Cerebellar cortex (tissue), 1 donor: ENCODE measurements at places on chromosomes 4 and X.

DNA sequence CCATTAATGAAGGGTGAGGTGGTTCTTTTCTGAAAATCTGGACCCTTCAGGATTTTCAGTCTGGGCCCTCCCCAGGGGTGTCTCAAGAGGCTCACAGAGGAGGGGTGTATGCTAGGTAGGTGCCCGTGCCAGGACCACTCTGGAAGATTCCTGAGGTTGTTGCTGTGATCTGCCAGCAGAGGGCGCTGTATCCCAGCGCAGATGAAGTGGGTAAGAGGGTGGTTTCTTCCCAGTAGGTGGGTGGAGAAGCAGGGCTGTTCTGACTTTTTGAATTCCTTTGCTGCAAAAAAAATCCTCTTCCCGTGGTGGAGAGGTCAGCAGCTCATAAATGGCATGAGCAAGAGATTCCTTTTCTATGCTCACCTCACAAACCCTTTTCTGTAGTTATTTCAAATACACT, 51.1 kb downstream of the SCML1 start:
- peak; percentile 39 for DNase-seq

DNA sequence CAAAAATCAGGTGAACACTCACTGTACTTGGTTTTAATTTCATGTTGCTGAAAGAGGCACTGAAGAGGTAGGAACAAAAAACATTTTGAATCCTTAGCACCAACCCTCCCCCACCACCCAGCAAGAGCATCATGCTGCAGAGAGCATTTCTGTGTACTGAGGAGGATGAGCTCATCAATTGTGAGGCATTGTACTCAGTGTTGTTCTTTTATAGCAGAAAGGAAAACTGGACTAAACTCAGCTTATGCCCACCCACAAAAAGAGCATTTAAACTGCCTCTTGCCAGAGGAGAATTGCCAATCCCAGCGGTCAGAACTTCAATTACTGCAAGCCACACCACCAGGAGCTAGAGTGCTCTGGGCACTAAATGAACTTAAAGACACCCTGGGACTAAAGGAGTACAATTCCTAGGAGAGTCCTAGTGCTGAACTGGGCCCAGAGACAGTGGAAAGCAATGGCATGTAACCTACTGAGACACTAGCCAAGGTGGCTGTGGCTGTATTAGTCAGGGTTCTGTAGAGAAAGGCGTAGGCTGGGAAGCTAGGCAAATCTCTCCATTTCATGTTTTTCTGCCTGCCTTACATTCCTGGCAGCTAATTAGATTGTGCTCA, 280.7 kb upstream of the KLHL4 start:
- DNase-seq: no peak

GRCh38 chr4:61318431-61318830, 118.3 kb downstream of the ADGRL3 start:
- no peak for DNase-seq

GRCh38 chrX:122913134-122913533, 270.9 kb upstream of the GRIA3 start:
- DNase-seq: no peak

GRCh38 chr4:1693131-1693896, 9.2 kb upstream of the FAM53A start:
- peak; percentile 87 for DNase-seq

DNA sequence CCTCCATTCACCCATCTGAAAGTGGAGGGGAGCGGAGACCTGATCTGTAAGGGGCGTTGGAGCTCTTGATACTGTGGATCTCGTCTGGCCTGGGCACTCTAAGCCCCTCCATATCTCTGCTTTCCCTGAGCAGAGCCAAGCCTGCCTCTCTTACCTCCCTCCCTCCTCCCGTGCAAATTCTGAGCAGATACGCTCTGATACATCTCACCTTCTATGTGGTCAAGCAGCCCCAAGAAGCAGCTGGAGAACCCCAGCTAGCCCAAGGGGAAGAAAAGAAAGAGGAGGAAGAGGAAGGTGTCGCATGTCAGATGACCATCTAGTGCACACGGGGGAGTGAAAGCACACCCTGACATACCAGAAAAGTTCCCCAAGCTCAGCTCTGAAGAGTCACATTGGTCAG, 1.9 kb upstream of the DGAT2L6 start:
- DNase-seq: no peak

DNA sequence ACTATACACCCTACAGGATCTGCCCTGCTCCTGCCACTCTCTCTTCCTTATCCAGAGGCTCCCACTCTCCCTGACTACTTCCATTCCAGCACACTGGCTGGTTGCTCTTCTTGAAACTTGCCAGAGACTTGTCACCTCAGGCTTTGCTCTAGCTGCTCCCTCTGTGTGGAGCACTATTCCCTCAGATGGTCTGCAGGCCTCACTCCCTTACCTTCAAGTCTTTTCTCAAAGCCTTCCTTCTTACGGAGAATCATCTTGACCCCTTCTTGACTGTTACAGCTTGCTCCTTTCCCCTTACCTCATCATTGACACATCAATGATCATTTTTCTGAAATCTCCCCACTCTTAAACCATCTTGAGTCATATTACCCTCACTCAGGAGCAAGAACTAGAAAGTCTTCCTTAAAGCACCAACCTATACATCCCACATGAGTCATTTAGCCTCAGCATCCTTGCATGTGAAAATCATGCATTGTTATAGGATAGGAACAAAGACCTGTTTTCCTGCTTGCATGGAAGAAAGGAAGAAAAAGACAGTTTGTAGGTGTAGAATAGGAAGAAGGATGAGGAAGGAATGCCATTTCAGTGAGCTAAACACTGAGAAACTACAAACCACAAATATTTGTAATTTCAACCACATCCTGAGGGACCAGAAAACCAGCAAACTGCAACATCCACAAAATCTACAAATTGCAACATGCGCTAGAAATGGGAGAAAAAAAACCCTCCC, 55.7 kb downstream of the ANTXR2 start:
- no peak for DNase-seq

GRCh38 chr4:182975806-182976205, 58.6 kb upstream of the DCTD start:
- no peak for DNase-seq

- DNase-seq: no peak
Observed at GRCh38 chrX:119708936-119709335, 16.0 kb upstream of the SEPTIN6 start.

DNA sequence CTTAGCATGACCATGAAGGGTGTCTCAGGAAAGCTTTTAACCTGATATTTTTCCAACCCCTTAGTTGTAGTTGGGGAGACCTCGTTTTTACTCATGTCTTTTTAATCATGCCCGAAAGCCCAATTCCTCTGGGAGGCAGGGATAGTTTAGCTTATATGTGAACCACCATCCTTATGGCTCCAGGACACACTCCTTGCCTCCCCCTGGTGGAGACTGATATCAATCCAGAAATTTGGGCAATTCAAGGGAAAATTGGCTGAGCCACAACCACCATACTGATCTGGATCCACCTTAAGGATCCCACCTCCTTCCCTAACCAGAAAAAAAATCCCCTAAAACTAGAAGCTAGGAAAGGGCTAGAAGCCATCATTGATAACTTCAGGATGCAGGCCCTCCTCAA, 13.4 kb upstream of the COL25A1 start:
- DNase-seq: no peak

DNA sequence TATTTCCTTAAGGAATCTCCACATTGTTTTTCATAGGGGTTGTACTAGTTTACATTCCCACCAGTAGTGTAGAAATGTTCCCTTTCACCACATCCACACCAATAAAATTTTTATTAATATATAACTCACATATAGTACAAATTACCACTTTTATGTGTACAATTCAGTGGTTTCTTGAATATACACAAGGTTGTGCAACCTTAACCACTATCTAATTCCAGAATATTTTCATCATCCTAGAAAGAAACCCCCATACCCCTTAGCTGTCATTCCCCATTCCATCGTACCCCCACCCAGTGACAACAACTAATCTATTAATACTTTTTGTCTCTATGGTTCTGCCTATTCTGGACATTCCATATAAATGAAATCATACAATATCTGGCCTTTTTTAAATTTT, 108.3 kb upstream of the USP9X start:
- no peak for DNase-seq

- no peak for DNase-seq
Observed at GRCh38 chr4:19803406-19803805, 448.3 kb upstream of the SLIT2 start.

DNA sequence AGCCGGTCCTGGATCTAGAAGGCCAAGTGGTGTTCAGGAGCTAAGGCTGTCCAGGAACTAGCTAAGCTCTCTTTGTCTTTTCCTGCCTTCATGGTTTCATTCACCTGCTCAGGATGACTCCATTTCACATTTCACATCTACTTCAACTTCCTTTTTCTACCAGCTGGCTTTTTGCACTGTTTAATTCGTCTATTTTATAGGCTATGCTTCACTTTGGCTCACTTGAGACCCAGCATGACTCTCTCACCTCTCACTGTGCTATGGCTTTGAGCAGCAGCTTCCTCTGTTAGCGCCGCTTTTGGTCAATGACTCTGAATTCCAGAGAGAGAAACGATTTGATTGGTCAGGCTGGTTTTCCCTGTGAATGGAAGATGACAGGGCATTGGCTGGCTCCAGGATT, 213.5 kb upstream of the CLNK start:
- DNase-seq: no peak

GRCh38 chr4:4387531-4388310, 819 bp downstream of the NSG1 start:
- peak; percentile 52 for DNase-seq

DNA sequence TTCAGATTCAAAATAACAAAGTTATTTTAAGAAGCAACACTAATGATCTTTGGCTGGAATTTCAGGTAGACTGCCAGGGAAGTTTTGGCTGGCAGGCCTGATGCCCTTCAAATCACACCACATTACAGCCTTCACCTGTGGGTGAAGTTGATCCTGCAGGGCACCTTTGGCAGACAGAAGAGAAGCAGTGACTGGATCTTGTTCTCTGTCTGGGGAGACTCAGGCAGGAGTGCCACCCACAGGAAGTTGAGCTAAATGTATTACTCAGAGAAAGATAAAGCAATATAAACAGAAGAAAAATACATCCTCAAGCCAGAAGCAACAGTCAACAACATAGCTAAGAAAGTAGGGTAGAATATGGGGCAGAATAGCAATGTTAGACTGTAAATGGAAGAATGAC, 12.8 kb upstream of the CFAP299 start:
- DNase-seq: peak; percentile 41

DNA sequence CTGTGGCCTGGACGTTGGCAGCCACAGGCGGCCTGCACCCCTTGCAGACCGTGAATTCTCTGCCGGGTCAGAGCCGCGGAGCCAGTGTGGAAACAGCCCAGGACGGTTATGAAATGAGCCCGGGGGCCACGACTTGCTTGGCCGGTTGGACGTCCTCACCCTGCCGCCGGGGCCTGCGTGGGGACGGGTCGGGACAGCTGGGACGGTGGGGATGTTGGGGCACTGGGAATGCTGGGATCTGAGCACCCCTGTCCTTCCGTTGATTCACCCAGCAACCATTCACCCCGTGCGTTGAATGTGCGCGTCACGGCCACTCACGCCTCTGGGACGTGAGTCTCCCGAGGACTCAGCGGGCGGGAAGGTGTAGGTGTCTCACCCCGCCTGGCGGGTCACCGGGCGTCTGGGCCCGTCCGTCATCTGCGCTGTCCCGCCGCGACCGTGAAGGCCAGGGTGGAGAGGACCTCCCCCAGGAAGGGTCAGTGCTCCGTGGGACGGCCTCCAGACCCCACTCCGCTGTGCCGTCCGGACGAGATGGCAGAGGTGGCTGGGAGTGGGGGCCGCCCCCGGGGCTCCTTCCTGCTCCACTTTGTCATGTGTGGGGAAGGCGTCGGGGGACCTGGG, 4.5 kb upstream of the PLCXD1 start:
- DNase-seq: no peak

GRCh38 chrX:45140812-45141211, 59.9 kb downstream of the DIPK2B start:
- no peak for DNase-seq

- DNase-seq: no peak
Observed at GRCh38 chr4:8235224-8235623, 34.3 kb upstream of the HTRA3 start.

- no peak for DNase-seq
Observed at GRCh38 chr4:165813606-165814005, 59.4 kb upstream of the TLL1 start.

GRCh38 chrX:24424948-24425347, 40.1 kb upstream of the PDK3 start:
- DNase-seq: no peak

DNA sequence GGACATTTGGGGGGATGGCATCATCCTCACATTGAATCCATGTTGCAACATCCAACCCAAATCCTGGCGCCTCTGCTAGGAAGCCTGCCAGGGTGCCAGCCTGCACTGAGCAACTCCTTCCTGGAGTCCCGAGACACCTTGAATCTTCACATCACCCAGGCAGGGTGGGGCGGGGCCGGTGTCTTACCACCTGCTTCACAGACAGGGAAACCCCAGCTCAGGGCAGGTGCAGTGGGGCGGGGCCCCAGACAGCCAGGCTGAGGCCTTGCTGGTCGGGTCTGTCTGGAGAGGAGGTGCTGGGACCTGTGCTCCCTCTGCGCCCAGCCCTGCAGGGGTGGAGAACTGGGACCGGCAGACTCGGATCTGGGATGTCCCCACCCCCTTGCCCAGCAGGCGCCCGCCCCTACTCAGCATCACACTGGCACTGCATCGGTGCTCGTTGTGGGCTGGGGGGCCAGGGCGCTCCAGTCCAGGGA, 31.5 kb upstream of the HTRA3 start:
- DNase-seq: no peak

- DNase-seq: no peak
Observed at GRCh38 chr4:148540622-148541326, 98.6 kb upstream of the NR3C2 start.

- no peak for DNase-seq
Observed at GRCh38 chr4:71415491-71415890, 76.7 kb downstream of the SLC4A4 start.

DNA sequence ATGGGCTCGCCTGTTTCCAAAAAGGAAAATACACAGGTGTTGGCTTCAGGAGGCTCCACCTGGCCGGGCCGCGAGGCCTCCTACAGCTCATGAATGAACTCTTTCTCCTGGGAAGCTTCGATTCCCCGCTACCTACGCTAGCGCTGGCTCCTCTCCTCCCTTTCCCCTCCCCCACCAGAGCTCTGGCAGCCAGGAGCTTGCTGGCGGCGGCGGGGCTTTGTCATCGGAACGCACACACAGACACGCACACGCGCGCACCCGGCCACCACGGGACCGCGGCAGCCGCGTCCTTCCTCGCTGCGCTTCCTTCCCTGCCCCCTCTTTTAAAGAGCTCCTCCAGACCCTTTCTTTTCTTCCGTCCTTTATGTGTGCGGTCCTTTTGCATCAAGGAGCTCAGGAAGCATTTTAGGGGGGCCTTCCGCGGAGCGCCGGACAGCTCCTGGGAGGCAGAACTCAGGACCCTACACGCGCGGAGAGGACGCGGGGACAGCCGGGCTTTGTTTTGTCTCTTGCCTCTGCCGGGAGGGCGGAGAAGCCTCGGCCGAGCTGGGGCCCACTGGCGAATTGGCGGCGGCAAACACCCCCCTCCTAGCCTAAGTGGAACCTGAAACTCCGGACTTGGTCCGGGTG, 70.2 kb upstream of the BCOR start:
- no peak for DNase-seq
